ENCODE measurements at places on chromosomes 1 and 21.

- no peak for DNase-seq
Observed at GRCh38 chr1:227242811-227243682, 75.2 kb downstream of the CDC42BPA start.

- no peak for DNase-seq
Observed at GRCh38 chr1:198969981-198970380, 331.1 kb downstream of the PTPRC start.

DNA sequence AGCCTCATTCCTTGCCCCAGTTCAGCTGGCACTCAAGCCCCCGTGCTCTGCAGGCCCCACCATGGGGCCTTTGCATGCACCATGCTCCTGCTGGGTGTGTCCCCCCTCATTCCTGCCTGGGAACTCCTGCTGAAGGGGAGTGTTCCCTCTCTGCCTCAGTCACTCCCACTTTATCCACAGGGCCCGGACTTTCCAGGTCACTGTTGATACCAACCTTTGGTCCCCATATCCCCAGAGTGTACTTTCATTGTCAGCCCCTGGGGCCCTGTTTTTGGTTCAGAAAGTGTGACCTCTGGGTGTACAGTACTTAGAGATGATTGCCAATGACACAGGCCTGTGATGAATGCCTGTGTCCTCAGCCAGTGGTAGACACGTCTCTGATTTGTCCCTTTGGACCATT is 2.9 kb downstream of the TTC22 start:
- no peak for DNase-seq

DNA sequence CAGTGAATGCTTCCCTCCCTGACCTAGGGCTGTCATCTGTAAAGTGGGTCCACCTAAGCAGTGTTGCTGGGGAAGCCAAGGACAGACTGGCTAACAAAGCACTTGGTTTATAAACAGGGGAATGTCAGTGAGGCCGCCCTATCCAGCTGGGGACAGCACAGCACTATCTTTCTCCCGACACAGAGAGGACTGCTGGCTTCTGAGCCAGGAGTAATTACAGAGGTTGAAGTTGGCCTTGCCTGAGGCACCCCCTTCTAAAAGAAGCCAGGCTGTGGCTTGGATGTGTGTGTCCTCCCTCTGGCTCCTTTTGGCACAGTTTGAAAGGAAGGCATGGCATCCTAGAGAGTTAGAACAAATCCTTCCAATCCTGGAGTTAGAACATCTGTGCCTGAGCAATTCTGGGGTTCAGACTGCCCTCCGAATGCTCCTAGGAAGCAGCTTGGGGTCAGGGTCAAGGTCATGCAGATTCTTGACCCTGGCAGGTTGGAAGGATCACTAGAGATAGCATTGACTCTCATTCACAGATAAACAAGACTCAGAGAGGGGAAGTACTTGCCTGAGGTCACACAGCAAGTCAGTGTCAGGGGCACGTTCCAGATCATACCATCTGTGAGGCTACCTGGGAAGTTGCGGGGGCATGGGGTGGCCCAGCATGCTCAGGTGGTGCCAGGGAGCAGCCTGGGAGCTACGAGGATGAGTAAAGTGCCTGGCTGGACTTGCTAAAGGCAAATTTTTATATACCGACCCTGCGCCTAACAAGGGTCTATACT is 1.3 kb upstream of the LDLRAP1 start:
- DNase-seq: no peak

GRCh38 chr1:89211035-89211634 is 12.4 kb upstream of the GBP4 start:
- no peak for DNase-seq

GRCh38 chr1:28144203-28145135 is 32.0 kb downstream of the PTAFR start:
- no peak for DNase-seq

DNA sequence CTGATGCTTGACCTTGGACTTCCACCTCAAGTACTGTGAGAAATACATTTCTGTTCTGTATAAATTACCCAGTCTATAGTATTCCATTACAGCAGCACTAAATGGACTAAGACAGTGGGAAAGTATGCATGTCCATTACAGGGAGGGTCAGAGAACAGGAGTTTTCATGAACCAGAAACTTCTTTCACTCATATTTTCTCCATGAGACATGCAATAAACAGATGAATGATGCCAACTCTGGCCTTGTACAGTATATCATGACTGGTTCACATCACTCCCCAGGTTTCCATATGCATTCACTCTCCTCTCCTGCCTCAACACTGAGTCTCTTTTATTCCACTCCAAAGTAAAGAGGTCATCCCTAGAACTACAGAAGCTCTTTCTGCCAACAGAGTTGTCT is 4.5 kb upstream of the IFI16 start:
- no peak for DNase-seq

DNA sequence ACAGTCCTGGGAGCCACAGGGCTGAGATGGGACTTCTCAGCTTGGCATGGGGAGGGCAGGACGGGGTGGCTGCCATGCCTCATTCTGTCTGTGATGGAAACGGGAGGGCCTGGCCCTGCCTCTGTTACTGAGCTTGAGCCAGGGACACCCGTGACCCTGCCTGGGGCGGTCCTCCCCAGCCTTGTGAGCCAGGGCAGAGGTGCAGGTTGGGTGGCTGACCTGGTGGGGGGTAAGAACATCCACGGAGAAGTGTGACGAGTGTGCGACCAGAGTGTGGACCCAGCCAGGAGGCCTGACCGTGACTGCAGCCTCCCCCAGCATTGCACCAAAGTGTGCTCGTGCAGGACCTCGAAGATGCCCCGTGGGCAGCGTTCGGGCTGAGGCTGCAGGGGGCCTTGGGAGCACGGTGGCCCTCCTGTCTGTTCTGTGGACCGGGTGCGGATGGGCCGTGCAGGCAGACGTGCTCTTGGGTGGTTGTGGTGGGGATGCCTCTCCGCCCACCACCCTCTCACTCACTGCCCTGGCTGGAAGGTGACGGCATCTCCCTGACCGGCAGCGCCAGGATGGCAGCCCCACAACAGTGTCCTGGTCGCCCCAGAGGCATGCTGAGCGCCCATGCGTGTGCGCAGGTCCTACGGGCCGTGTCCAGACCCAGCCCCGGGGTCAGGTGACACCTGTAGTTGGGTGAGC is 45.4 kb downstream of the SKI start:
- DNase-seq: no peak

DNA sequence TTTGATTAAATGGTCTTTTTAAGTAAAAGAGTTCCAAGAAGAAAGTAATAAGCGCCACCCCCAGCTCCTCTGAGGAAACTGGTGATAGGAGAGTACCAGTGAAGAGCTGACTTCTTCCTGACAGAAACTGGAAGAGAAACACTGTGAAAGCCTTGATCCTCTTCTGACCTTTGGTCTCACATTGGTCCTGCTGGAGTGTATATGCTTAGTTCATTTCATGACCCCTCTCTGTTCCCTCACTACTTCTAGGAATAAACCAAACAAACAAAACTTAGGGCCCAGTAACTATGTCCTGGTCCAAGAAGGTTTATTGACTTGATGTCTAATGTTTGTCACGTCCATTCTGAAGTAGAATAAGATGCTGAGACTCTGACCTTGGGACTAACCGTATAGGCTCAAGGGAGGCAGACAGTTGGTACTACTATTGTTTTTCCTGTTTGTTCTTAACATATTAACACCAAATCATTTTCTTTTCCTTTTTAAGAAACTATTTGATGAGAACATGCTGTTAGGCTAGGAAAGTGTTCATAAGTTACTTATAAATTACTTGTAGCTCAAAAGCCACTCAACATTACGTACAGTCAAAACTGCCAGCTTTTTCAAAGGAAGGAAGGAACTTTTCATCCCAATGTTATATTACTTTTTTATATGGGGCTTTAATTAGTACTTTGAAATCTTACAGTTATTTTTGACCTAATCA is 57.9 kb downstream of the MIER1 start:
- no peak for DNase-seq

DNA sequence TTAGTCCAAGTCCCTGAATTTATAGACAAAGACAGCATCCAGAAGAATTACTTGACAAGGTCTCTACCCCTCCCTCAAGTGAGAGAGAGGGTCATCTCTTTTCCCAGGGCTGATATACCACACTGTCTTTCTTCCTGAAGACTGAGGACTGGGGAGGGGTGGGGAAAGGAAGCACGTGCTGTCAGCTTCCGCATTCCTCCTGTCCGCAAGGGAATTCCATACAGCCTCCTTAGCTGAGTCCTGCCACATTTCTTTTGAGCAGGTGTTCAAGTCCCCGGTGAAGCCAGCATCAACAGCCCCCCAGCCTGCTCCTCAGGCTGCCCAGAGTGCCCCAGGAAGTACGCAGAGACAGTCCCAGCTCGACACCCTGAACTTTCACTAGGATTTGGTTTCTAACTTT is 34.2 kb downstream of the PCAT6 start:
- DNase-seq: no peak

- DNase-seq: no peak
Observed at GRCh38 chr1:150094734-150095265, 27.2 kb downstream of the VPS45 start.

- no peak for DNase-seq
Observed at GRCh38 chr1:73868810-73869336, 329.1 kb downstream of the LRRIQ3 start.

DNA sequence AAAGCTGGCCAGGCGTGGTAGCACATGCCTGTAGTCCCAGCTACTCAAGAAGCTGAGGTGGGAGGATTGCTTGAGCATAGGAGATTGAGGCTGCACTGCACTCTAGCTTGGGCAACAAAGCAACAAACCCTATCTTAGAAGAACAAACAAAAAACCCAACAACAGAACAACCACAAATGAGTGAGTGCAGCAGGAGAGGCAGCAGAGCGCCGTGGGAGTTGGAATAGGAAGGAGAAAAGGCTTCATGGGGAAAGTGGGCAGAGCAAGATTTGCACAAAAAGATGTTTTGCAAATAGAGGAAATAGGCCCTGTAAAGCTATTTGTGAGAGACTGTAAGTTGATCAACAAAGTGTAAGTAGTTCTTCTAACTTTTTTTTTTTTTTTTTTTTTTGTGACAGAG is 19.6 kb downstream of the SMAP2 start:
- DNase-seq: no peak

- no peak for DNase-seq
Observed at GRCh38 chr21:35204850-35205541, 155.9 kb upstream of the RUNX1 start.

DNA sequence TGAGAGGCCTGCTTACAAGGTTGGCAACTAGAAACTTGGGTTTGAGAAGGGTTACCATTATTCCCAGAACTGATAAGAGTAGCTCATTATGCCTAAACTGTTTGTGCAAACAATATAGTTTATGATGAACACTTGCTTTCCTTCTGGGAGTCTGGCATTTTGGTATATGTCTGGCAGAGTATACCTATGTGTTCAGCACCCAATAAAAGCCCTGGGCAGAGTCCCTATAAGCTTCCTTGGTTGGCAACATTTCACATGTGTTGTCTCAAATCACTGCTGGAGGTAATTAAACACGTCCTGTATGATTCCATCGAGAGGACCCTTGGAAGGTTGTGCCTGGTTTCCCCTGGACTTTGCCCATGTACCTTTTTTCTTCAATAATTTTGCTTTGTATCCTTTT is 39.7 kb upstream of the DMRTA2 start:
- DNase-seq: no peak

DNA sequence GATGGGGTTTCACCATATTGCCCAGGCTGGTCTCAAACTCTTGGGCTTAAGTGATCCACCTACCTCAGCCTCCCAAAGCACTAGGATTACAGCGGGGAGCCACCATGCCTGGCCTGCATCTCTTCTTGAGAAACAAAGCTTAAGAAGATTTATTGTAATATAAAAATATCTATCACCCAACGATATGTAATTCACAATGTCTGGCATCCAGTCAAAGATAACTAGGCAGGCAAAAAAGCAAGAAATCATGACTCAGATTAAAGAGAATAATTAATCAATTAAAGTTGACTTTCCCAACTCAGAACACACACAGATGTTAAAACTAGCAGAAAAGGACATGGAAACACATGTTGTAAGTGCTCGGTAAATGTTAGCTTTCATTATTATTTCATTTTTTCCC is 26.5 kb upstream of the POU2F1 start:
- DNase-seq: no peak

GRCh38 chr1:31433396-31433930 is 20.4 kb downstream of the SERINC2 start:
- DNase-seq: no peak

GRCh38 chr1:10339815-10340214 is 59.0 kb upstream of the PGD start:
- no peak for DNase-seq

DNA sequence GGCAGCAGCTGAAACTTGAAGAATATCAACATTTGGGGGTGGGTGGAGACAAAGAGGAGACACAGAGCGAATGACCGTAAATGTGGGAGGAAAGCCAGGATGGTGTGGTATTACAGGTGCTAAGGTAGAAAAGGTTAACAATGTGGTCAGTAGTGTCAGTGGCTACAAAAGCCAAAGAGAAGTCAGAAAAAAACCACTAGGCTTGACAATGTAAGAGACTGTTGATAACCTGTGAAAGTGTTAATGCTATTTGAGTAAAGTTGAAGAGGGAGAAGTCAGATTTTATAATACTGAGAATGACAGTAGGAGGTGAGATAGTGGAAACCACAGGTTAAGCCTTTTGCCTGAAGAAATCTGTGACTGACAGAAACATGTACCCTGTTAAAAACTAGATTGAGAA is 120.8 kb downstream of the CLEC20A start:
- no peak for DNase-seq

- DNase-seq: no peak
Observed at GRCh38 chr1:108570998-108571401, 11.1 kb downstream of the EEIG2 start.

GRCh38 chr1:245332085-245332484 is 177.3 kb downstream of the KIF26B start:
- DNase-seq: no peak

GRCh38 chr1:114353262-114353661 is 157.7 kb downstream of the TRIM33 start:
- no peak for DNase-seq

DNA sequence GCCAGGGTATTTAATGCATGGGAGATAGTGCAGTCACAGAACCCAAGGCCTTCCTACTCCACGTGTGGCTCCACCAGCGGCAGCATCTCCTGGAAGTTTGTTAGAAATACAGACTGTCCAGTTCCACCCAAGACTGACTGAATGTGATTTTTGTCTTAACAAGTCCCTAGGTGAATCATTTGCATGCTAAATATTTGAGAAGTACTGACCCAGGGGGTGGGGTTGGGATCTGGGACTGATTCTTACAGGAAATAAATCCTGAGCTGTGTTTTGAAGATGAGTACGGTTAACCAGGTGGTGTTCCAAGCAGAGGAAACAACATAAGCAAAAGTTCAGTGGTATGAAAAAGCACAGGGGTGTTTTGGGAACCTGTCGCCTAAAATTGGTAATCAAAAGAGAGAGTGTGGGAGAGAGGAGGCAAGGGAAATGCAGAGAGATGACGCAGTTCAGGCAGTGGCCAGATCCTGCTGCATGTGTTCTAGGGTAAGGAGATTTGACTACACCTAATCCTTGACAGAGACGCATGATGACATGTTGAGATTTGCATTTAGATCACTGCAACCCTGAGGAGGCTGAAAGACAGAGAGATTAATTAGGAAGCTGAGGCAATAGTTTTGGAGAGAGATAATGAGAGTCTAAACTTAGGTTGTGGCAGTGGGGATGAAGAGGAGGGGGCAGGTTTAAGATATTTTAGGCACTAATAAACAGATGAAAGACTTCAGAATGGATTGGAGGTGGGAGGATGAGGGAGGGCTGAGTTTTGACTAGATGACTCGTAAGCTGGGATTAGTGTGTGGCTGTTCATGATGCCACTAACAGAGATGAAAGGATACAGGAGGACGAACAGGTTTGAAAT is 3.7 kb upstream of the ZNF326 start:
- no peak for DNase-seq

- DNase-seq: no peak
Observed at GRCh38 chr1:200438911-200439310, 29.1 kb upstream of the ZNF281 start.

GRCh38 chr21:39754811-39755210 is 9.8 kb downstream of the IGSF5 start:
- no peak for DNase-seq
